ENCODE measurements at places on chromosomes 7 and 10.

DNA sequence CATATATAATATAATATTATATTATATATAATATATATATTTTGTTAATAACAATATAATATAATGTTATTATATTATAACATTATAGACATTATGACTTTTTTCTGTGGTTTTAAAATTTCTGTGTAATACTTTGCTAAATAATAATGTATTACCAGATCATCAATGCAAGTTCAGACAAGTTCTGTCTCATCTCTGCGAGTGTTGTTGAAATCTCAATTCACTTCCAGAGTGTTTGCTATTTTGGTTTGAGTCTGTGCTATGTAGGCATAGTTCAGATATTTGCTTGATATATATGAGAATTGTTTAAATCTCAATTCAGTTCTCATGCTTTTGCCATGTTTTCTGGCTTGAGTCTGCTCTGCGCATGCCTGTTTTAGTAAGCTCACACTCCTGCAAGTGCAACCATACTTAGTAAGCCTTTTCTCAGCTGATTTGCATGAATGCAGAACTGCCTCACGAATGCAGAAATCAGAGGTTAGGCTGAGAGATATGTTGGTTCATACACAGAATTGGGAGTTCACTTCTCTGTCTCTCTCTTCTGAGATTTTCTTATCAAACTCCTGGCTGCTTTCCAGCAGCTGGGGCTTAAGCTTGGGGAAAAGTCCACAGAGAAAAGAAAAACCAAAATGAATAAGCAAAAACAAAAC is 830.2 kb upstream of the SORCS1 start:
- no peak for DNase-seq

DNA sequence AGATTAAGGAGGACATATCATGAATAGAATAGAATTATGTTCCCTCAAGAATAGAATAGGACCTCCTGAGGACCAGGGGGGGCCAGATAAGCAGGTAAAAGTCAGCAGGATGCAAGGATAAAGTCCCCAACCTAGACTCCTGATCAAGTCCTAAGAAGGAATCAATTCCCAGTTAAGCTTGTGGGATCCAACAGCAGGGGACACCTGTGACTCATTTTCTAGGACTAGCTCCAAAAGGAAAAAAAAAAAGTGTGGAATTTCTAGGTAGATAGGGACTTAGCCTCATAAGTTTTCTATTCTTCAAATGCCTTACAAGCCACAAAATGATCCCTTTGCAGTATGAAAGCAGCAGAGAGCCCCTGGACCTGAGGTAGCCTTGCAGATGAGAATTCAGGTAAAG is 336.2 kb downstream of the WDR11 start:
- DNase-seq = no peak

GRCh38 chr7:140478246-140479061 is 851 bp downstream of the MKRN1 start:
- DNase-seq = peak; percentile 55

GRCh38 chr10:86905429-86905828 is 52.0 kb downstream of the MMRN2 start:
- no peak for DNase-seq

- DNase-seq = peak; percentile 85
These were observed 1.2 kb downstream of the CALY start for GRCh38 chr10:133335246-133336117.

DNA sequence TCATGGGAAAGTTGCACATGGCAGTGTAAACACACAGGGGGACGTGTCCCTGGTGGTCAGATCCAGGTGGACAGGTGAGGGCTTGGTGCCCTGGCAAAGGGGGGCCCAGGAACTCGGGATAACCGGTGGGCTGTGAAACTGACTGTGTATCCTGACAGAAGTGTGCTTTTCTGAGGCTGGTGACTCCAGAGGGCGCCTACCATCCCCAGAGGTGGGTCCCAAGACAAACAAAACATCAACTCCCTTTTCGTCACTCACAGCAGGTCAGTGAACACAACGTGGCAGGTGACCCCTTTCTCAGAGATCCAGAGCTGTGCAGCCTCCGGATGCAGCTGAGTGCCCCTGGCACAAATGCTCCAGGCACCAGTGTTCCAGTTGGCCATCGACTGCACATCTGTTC is 56.0 kb upstream of the DDC start:
- DNase-seq = no peak

All from CD4-positive, alpha-beta T cell treated with Interleukin-17A for 4 hours (primary cell).